ENCODE measurements at places on chromosomes 16 and 17.

- no peak for DNase-seq
These were observed 84.0 kb downstream of the MSI2 start for GRCh38 chr17:57340160-57340981.

GRCh38 chr17:12040478-12040877 lies 19.8 kb downstream of the MAP2K4 start:
- DNase-seq = no peak

- DNase-seq = no peak
These were observed 3.3 kb upstream of the AXIN2 start for GRCh38 chr17:65564793-65565192.

DNA sequence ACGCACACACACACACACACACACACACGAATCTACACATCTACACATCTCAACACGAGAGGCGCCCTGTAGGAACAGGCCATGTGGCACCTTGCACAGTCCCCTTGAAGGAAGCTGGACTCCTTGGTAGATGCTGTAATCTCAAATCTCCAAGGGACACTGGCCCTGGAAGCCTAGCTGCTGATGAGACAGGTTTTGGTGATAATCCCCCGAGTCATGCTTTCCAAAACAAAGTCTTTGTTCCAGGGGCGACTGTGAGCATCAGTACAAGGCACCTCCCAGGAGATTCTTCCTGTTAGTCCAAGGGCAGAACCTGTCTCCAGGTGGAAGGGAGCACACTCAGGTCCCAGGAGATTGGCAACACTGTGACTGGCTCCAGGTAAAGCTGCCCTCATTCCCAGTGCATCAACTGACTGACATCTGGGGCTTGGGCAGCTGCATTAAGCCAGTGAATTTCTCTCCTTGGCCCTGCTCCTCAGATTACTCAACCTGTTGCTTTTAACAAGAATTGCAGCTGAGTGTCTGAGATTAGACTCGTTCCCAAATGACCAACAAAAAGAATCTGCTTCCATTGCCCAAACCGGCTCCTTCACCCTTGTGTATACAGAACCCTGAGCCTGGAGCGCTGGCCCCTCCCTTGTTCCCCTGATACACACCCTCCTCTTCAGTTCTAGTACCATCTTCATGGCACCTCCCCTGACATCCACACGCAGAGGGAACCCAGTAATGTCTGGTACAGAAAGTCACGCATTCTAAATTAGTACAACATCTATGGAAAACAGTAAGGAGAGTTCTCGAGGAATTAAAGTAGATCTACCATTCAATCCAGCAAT lies 13.9 kb upstream of the TNRC6C start:
- DNase-seq = no peak

GRCh38 chr17:64218066-64218465 lies 45.0 kb downstream of the TEX2 start:
- DNase-seq = peak; percentile 29

All from activated naive CD4-positive, alpha-beta T cell treated with anti-CD3 and anti-CD28 coated beads, Interleukin-2, amount 10 ng/mL, durations not matched to agents 7 days and 5 days (primary cell).